ENCODE measurements at places on chromosomes 2 and 18. TPM values are rescaled to one million over a fixed set of nuclear protein-coding genes. Genes with fewer than 3 reads are reported as not detected.

DNA sequence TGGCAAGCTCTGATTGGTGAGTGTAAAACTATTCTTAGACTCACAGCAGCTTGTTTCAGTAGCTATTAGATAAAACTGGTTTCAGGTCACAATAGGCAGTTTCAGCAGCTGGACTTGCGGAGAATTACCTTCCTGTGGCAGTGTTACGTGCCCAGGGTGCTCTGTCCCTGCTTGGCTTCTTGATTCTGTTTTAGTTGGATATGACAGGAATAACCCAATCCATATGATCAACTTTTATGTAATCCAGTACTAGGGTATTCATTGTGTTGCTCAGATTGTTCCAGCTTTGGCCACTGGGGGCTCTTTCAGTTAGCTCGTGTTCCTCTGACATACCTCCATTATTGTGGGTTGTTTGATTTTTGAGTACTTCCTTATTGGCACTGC is 43.1 kb downstream of the INPP4A start:
- no peak for DNase-seq

CCDC85A gene
- 0.74 TPM for total RNA-seq

DNA sequence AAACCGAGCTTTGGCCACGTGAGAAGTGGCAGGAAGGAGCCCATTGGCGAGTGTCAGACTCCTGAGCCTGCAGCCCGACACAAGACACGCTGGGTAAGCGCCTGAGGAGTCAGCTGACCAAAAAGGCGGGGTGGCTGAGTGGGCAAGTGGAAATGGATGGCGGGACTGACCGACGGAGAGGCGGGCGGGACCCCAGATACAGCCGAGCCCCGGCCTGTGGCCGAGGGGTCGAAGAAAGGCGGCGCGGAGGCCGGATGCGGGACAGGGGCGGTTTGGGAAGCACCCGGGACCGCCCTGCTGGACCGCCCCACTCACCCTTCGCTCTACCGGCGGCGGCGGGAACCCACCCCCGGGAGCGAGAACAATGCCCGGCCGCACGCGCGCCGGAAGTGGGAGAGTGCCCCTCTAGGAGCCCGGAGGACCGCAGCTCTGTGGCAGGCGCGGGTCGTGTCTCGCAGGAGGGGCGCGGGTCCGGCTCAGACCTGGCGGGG is 22.8 kb downstream of the ZSCAN30 start:
- no peak for DNase-seq

DNA sequence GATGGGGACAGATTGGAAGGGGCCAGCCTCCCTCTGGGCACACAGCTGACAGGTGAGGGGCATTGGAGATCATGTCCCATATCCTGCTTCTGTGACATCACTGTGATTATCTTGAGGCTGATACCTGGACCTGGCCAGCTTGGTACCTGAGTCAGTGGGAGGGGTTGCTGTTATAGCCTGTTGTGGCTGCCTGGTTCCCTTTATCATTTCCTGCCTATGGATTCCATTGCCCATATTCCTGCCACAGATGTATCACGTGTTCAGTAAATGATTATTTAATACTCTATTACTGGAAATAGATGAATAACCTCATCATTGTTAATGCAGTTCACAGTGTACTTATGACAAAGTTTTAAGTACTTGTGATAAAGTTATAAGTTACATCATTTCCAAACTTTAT is 7.8 kb upstream of the SCYGR1 start:
- no peak for DNase-seq

ERFE gene
- total RNA-seq = 6.8 TPM

IRS1 gene
- 6.4 TPM for total RNA-seq

GRCh38 chr2:59752512-59752911 is 800.9 kb downstream of the BCL11A start:
- DNase-seq = no peak

DNA sequence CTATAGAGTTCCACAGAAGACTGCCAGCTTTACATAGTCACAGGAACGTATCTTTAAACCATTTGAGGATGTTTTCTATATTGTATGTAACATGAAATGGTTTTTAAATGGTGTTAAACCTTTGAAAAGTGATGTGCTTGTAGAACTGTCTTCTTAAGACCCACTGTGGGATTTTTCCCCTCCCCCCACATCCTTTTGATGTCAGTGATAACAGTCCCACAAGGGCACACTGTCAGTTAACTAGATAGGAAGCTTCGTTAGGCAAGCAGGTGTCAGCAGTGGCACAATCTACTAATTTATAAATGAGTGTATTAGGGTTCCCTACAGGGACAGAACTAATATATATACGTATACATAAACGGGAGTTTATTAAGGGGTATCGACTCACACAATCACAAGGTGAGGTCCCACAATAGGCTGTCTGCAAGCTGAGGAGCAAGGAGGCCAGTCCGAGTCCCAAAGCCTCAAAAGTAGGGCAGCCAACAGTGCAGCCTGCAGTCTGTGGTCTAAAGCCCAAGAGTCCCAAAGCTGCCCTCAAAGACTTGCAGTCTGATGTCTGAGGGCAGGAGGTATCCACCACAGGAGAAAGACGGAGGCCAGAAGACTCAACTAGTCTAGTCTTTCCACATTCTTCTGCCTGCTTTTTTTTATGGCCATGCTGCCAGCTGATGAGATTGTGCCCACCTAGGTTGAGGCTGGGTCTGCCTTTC is 23.8 kb upstream of the HNRNPLL start:
- DNase-seq = no peak

CYRIA gene
- total RNA-seq = 0.80 TPM

DNA sequence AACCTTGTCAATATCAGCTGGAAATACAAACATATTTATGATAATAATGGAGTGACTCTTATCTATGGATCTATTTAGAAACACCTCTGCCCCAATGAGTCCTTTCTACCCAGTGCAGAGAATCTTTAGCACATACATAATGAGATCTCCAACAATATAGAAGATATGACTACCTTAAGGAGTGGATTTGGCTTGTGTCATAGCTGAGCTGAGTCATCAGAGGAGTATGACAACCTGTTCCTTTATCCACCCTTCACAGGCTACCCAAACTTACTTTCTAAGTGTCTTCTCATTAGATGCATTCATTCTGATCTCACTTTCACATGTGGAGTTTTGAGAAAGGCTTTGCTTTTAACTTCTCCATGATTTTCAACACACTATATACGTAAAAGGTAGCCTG is 1218.9 kb downstream of the DSC3 start:
- DNase-seq = peak; percentile 1

DNA sequence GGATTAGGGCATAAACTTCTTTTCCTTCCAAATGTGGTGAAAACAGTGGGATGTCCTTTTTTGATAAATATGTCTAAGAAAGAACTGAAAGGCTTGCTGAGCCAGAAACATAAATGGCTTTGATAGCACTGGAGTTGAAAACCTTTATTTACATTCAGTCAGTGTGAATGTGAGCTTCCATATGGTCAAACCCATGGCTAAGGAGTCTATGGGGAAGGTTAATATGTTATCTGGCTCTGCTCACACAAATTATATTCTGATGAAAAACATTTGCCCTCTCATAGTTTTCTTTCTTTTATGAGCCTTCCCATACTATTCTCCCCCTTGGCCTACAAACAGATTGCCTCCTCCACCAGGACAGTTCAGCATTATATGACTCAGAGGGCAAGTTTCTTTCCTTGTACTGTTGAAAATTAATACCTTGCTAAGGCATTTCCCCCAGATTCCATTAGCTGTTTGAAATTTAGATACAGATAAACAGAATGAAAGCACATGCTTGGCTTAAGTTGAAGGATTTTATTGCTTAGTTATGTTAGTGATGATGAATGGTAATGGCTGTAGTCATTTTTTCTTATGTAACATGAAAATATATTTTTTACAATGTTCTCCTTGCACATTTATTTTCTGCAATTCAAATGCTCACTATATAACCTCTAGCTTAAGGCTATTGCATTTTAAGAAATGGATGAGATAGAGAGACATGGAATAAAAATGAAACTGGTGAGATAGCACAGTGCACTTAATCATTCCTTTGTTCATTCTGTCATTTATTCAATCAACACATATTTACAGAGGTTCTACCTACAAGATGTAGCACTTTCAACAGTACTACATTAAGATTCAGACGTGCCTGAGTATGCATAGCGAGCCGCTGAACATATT is 544.1 kb downstream of the LRRTM4 start:
- no peak for DNase-seq

DNA sequence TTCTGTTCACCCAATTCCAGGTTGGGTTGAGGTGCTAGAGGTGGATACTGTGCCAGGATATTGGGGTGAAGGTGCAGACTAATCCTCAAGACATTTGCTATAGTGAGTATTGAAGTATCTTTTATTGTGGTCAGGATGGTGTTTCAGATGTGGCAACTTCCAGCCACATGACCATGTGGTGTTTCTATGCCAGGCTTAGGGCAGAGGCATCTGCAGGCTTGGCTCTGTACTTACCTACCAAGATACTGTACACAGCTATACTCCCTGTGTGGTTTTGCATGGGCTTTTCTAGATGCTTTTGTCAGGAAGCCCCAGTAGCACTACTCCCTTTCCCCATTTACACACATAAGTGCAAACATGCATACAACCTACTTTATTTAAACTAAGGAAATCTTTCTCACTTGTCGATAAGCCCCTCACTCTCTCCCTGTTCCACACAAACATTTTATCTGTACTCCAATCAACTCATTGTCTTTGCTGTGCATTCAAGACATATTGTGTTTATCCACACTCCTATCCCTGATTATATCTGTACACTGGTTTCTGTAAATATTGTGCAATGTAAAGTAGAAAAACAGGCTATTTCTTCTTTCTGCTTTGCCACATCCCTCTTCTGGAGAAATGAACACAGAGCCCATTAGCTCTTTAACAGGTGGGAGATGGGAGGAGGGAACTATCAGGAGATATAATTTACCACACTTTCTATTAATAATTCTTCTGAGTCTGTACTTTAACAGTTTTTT is 12.3 kb downstream of the ARL6IP6 start:
- no peak for DNase-seq

DNA sequence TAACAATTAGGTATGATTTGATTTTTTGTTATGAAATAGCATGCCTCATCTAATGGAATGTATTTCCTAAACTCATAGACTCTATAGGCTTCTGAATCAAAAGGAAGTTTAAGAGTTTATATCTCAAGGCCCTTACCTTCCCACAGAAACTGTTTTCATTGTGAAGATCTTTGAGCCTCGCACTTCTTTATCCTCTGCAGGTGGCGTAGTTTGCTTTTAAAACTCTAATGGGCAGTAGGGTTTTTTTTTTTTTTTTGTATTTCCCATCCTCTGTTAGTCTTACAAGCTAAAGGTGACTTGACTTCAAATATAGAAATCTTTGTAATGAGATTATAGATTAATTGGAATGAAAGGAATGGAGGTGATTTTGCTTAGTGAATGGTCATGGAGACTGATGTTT is 28.3 kb downstream of the DYNC2LI1 start:
- no peak for DNase-seq

- DNase-seq = no peak
Measured at GRCh38 chr2:20583425-20583881, 67.4 kb downstream of the HS1BP3 start.

GRCh38 chr2:74789271-74789670 is 44.7 kb upstream of the HK2 start:
- no peak for DNase-seq

- DNase-seq = peak; percentile 45
Measured at GRCh38 chr18:73688851-73689711, 458.6 kb downstream of the FBXO15 start.

DNA sequence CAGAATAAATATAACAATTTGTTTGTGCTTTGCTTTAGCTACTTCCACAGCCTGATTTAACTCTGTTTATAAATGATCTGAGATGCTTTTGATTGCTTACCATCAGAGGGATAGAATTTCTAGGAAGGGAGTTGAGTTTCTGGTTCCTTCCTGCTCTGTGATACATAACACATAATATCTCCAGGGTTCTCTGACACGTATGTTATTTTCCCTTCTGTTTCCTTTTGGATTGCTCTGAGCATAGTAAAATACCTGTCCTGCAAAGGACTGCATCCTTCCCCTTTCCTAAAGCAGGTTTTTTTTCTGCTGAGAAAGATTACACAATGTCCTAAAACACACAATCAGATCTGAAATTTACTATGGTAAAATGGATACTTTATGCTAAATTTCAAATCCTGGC is 76.1 kb downstream of the CABYR start:
- no peak for DNase-seq

COLEC11 gene
- not detected for total RNA-seq

DNA sequence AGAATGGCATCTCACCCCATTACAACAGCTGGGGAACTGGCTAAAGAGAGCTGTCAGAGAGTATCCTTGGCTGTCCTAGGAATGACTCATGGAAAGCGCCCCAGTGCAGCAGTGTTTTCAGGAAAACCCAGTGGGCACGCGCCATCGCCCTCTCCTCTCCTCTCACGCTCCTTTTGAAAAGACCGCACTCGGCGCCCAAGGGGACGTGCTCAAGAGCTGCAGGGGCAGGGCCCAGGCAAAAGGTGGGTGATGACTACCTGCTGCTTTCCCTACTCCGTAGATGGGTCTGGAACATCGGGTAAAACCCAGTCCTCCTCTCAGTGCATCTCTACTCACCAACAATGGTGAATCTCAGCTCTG is 68.1 kb downstream of the EMILIN2 start:
- DNase-seq = no peak
